ENCODE measurements at places on chromosomes 5 and 9.

- no peak for DNase-seq
Observed at GRCh38 chr9:15389173-15389572, 33.5 kb upstream of the SNAPC3 start.

GRCh38 chr9:6644346-6645104, 1.0 kb downstream of the GLDC start:
- DNase-seq = no peak

- no peak for DNase-seq
Observed at GRCh38 chr9:135908093-135908753, 877 bp upstream of the CAMSAP1 start.

DNA sequence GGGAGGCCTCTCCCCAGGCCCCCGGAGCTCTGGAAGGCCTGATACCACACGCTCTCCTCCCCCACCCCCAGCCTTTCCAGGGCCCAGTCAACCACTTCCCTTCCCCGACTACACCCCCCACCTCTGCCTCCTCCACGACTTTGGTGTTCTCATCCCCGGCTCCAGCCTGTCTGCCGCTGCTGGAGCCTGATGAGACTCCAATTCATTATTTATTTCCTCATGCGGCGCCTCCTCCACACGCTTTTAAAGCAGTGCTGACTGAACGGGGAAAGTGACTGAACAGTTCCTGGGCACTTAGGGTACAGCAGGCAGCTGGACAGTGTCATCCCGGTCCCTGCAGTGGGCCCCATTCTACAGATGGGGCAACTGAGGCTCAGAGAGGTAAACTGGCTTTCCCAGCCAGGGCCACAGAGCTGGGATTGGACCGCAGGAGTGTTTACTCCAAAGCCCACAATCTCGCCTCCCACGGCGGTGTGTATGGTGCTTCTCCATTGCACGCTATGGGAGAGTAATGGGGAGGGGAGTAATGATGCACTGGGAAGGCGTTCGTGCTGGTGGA, 15.9 kb upstream of the RPL26L1 start:
- DNase-seq = peak; percentile 97

- DNase-seq = no peak
Observed at GRCh38 chr9:86766511-86766910, 180.8 kb downstream of the GAS1 start.

DNA sequence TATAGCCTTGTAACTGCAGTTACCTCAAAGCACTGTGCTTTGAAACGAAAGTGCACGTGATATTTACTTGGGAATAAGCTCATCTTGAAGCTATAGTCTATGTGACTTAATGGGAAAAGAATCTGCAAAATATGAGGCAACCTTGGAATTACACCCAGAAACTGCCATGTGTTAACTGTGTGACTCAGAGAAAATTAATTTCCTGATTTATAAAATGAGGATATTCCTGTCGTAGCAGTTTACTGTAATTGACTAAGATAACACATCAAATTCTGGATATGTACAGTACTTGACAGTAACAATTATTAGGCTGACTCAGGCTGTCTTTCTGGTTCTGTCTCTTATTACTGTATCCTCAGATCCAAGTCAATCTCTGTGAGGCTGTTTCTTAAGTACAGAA, 1079.9 kb upstream of the ACO1 start:
- DNase-seq = peak; percentile 82

- DNase-seq = no peak
Observed at GRCh38 chr5:74957029-74957784, 91.0 kb upstream of the FAM169A start.

DNA sequence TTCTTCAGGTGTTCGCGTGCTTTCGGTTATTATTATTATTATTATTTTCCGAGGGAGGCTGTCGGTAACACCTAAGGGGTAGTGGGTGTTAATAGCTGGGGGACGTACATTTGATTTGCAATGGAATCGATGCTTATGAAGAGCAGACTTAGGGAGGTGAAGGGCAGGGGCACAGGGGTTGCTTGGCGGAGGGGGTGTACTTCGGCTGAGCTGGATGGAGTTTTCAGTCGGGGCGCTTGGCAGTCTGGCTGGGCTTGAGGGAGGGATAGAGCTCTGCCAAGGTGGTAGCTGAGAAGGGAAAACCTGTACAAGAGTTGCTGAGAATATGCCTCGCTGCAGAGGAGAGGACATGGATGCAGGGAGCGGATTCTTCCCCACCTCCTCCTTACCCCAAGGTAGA, 617 bp upstream of the PTPRD start:
- DNase-seq = no peak

- DNase-seq = no peak
Observed at GRCh38 chr5:149824846-149825245, 94.7 kb downstream of the PPARGC1B start.

DNA sequence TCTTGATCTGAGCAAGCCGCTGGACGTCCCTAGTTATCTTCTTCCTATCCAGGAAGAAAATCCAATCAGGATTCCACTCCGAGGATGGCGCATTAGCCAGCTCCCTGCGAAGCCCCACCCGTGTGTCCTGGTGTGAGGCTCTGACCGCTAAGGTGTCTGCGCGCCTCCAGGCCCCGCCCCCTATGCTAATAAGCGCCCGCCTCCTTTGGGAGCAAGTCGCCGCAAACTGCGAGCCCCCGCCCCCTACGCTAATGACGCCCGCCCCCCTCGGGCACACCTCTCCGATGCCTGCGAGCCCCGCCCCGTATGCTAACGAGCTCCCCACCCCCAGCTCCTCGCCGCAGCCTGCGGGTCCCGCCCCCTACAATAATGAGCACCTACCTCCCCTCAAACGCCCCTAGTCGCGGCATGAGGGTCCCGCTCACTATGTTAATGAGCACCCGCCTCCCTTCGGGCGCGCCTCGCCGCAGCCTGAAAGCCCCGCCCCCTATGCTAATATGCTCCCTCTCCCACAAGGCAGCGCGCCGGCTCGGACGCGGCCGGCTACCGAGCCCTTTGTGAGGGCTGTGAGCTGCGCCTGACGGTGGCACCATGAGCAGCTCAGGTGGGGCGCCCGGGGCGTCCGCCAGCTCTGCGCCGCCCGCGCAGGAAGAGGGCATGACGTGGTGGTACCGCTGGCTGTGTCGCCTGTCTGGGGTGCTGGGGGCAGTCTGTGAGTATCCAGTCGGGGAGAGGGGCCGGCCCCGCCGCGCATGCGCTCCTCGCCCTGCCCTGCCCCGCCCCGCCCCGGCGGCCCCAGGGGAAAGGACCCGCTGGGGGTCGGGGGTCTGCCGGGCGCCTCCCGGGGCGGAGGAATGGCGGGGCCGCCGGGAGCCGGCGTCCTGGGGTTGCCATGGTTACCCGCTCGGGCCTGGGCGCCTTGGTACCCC, at the start of gene CACFD1:
Gene CACFD1, plus strand, starts transcription at position 503 of the 929 bp plus-strand sequence. Its CDS starts 89 bp downstream, at position 592.
- DNase-seq = peak; percentile 90

- DNase-seq = peak; percentile 47
Observed at GRCh38 chr9:38183994-38184568, 115.1 kb upstream of the SHB start.

DNA sequence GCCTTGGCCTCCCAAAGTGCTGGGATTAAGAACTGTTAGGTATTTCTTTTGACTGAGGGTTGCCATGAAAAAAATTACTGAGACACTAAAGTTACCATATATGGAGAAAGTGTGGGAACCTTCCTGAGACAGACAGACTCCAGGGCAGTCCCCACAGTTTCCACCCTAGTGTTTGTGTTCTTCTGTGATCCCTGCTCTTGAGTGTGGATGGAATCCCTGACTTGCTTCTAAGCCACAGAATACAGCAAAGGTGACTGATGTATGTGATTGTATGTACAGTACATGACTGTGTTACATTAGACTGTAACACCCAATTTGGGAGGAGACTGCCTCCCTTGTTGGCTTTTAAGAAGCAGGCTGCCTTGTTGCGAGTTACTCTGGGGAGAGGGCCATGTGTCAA, 24.7 kb upstream of the ADAM19 start:
- no peak for DNase-seq

DNA sequence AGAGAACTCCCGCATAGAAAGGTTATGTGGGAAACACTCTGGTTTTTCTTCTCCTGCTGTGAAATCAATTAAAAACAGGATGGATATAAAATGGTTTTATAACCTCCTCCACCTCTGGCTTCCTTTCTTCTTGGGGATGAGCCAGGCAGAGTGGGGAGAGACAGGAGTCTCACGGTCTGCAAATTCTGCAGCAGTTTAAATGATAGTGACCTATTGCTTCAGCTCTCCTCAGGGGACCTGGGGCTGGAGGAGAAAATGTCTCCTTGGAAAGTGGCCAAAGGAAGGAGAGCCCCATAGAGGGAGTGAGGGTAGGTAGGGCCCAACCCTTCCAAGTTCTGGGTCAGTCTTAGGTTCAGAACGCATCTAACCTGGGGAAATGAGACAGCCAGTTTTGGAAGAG, 118.8 kb downstream of the MTX3 start:
- peak; percentile 46 for DNase-seq

DNA sequence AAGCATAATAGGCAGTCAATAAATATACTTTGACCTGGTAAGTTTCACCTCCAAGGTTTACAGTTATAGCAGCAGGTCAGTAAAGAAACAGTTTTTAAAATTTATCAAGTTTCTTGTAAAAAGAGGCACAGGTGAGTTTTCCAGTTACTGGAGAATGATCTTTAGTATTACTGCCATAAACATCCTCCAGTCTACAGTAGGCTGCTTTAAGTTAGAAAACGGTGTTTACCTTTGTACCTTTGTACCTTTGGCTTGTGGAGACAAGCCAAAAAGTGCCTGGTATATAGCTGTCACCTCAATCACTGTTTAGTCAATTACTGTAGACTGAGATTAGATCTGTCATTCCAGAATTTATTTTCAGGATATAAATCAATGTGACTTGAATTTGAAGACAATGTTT, 42.7 kb upstream of the SRFBP1 start:
- DNase-seq = no peak

- DNase-seq = peak; percentile 65
Observed at GRCh38 chr9:34653151-34654072, 1.4 kb downstream of the IL11RA start.

DNA sequence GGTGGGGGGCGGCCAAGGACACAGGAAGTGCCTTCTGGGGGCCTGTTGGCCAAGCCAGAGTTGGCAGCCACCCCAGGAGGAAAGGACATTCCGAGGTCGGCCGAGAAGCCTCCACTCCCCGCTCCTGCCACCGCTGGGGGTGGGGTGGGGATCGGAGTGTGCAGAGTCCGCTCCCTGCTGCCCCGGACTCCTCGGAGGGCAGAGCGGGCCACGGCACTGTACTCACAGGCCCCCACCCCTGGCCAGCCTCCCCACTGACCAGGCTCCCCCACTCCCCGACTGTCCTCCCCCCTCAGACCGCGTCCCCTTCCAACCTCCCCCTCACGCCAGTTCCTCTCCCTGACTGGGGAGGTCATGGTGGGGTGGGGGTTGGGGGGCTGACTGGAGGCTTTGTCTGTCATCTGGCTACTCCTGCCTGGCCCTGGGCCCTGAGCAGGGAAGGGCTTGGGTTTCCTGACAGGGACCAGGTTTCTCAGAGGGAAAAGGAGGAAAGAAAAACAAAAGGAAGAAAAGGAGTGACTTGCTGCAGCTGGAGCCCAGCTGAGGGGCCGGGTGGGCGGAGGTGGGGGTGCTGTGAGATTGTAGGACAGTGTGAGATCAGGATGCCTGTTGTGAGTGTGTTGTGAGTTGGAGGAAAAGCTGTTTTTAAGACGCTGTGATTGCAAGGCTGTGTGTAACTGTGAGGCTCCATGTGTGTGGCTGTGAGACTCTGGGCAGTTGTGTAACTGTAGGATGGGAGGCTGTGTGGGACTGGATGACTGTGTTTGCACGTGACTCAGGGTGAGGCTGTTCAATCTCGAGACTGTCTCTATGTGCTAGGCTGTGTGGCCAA, 29.7 kb downstream of the CNTFR start:
- peak; percentile 50 for DNase-seq

GRCh38 chr9:98702835-98703380, 5.8 kb downstream of the GABBR2 start:
- no peak for DNase-seq

GRCh38 chr5:125311743-125312142, 565.3 kb upstream of the ZNF608 start:
- peak; percentile 94 for DNase-seq

DNA sequence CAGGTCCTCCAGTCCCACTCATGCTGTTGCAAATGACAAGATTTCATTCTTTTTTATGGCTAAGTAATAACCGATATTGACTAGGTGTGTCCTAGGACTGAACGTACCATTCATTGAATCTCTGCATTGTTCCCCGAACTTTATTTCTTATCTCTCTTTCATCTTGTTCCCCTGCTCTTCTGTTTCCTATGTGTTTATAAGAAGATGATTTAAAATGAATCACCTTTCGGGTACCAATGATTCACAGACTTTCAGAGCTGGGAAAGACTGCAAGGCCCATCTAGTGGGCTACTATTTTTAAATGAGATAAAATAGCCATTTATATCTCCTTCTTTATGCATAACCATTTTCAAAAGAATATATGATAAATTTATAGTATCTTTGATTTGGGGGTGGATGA, 133.0 kb downstream of the CDH18 start:
- peak; percentile 37 for DNase-seq

- DNase-seq = no peak
Observed at GRCh38 chr5:53569453-53569852, 9.0 kb downstream of the NDUFS4 start.

DNA sequence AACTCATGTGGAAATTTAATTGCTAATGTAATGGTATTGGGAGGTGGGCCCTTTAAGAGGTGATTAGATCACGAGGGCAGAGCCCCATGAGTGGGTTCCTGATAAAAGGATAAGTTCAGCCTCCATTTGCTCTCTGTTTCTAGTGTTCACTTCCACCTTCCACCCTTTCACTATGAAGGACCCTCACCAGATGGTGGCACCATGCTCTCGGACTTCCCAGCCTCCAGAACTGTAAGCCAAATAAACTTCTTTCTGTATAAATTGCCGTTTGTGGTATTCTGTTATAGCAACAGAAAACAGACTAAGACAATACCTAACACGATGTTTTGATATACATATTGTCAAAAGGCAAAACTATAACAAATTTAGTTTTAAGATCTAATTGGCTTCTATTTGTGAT, 166.2 kb downstream of the DEPDC1B start:
- DNase-seq = no peak

DNA sequence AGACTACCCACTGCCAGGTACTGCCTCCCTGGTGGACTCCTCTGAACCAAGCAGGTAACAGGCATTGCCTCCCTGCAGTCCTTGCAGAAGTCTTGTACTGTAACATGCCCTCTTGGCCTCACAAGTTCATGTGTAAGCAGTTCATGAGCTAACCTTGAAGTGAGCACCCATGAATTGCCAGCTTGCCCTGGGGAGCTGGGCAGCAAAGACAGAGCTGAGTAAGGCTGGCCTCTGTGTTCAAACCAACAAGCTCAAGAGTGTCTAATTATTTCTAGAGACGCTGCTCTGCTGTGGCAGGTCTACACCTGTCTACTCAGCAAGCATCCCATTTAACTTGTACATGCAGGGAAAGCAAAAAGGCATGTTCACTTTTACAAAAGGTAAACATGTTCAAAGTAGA, 113.5 kb downstream of the FEM1C start:
- no peak for DNase-seq

DNA sequence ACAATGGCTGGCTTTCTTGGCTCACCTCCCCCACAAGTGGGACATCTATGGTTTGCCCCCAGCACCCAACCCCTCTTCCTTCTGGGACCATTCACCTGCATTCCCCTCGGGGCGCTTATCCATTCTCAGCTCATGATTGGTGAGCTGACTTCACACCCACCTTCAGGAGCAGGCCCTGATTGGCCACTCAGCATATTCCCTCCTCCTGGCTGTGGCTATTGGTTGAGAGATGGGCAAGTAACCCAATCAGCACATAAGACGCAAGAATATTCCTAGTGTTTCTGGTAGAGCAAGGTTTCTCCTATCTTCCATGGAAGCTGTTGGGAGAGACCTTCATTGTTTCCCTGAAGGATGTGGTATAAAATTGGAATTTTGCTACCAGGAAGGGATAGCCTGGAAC, 22.7 kb upstream of the UNC5A start:
- no peak for DNase-seq

Measured in fibroblast of upper back skin (primary cell).